Fibroblast of the aortic adventitia (primary cell): ENCODE measurements at places on chromosomes 2 and 18. TPM values are rescaled to one million over a fixed set of nuclear protein-coding genes. Genes with fewer than 3 reads are reported as not detected.

GRCh38 chr2:240887631-240888030, 8.3 kb downstream of the MAB21L4 start:
- DNase-seq = no peak

GRCh38 chr18:14908541-14908940, 160.6 kb downstream of the ANKRD30B start:
- DNase-seq = no peak

GRCh38 chr2:1521191-1521877, 108.1 kb downstream of the TPO start:
- no peak for DNase-seq

DNA sequence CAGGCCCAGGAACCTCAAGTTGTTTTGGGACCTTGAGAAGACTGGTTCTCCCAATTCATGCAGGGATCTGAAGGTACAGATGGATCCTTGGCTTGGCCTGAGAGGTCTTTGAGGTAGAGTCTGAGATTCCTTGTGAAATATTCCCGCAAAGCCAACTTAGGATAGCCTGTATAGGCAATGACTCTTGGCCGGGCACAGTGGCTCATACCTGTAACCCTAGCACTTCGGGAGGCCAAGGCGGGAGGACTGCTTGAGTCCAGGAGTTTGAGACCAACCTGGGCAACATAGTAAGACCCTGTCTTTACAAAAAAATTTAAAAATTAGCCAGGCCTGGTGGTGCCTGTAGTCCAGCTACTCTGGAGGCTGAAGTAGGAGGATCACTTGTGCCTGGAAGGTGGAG, 40.4 kb downstream of the ANKMY1 start:
- DNase-seq = no peak

GRCh38 chr18:44818668-44819403, 138.1 kb downstream of the SETBP1 start:
- no peak for DNase-seq

DNA sequence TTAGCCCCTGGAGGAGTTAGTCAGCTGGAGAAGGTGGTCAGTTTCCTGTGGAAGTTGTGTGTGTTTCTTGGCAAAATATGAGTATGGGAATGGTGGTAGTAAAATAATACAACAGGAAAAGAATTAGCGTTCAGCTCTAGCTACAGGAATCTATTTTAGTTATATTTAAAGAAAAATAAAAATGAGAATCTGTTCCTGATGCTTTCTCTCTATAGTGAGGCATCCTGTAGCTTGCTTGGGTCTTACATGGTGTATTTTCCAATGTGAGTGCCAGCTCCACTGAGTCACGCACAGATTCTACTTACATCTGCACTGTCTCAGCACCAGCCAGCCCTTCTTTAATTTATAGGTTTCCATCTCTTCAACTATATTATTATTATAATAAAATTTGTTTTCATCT, 132.2 kb downstream of the BIRC6 start:
- DNase-seq = no peak

The REEP1 gene
- total RNA-seq = 0.27 TPM in 1 of 2 replicates, not detected in the other

- no peak for DNase-seq
Observed at GRCh38 chr2:151983221-151983620, 115.6 kb downstream of the CACNB4 start.
